ENCODE measurements at places on chromosomes 3 and 15.

GRCh38 chr15:90762109-90762508 is 45.0 kb downstream of the BLM start:
- DNase-seq: no peak

- no peak for DNase-seq
These were observed 914.9 kb upstream of the EPHA6 start for GRCh38 chr3:95899494-95899893.

DNA sequence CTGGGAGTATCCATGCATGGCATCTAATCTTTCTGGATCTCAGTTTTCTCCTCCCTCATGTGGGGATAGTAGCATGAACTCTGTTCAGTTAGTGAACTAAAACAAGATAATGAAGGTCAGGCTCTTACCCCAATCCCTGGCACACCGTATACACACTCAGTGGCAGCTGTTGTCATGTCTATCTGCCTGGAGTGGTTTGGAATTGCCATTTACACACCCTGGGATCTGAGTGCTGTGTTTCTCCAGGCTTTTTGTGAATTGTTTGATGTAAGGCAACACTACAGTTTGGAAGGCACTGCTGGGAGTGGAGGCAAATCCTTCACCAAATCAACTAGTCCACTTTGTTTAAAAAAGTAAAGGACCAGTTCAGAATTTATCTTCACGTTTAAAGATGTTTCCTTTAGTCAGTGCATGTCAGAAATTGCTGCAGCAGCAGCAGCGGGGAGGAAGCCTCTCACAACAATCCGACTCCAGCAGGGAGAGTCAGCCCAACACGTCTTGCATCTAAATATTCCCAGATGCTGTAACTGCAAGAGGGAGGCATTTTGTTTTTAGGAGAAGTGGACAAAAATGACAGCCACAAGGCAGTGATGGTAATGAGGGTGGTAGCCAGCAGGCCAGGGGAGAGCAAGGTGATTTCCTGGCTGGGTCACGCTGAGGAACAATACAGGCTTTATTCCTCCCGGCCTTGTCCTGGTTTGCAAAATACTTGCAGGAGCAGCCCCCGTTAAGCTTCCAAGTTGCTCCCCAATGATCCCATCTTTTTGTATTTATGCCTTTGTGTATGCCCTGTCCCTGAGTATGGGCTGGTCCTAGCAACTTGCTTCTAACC is 128.5 kb upstream of the LRIG1 start:
- no peak for DNase-seq

GRCh38 chr3:10940106-10940505 is 52.4 kb upstream of the SLC6A1 start:
- no peak for DNase-seq

DNA sequence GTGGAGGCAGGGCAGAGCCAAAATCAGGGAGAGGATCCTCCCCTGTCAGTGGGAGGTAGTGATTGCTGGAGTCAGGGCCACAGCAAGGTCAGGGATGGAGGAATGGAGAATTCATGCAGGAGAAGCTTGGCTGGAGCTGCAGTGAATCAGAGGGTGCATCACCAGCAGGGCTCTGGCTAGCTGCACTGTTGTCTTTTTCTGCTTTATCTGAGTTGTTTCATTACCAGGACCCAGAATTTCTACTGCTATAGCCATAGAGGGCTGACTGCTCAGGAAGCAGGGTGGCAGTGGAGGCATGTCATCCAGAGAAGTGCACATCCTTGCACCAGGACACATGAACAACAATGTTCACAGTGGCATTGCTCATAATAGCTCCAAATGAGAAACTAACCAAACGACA is 113.5 kb upstream of the GALNT15 start:
- DNase-seq: no peak

DNA sequence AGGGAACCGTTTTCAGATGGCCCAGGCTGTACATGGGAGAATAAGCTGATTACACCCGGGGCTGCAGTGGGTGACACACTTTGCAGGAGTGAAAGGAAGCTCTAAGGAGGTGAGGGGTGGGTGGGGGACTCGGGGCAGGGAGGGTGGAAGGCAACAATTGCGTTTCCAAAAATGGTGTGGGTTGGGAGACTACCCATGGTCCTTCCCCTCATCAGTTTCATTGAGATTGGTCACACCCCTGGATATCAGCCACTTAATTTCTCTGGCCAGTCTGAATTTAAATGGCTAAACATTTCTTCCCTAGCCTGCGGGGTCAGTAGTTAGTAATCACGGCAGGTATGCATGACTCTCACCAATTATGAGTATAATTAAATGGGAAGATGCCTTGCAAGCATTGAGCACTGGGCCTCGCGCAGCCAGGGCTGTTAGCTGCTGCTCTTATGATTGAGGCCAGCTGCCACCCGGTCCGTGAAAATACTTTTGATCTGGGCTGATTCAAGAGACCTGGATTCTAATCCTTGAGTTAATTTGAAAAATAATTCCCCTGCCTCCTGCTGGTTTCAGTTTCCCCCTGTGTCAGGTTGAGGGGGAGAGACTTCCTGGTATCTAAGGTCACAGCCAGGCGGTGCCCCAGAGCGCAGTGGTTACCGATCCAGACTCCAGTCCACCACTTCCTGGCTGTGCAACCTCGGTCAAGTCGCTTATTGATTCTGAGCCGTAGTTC is 23.3 kb downstream of the SLC6A6 start:
- DNase-seq: no peak

GRCh38 chr3:42711491-42712343 is 9.1 kb upstream of the HHATL start:
- no peak for DNase-seq

DNA sequence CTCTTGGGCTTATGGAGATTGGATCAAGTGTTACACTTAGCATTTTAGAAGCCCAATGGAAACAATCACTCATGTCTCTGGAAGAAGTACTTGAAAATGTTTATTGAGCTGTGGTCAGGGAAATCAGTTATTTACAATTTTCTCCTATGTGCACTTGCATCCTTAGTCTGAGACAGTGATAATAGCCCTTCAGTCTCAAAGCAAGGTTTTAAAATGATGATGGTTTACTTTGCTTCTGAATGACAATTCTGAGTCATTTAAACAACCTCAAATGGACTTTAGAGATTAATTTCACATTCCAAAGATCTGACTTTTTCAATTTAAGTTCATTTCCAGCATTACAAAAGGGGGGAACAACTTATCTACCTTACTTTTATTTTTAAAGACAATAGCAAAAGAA is 20.1 kb downstream of the TIPARP start:
- DNase-seq: no peak

DNA sequence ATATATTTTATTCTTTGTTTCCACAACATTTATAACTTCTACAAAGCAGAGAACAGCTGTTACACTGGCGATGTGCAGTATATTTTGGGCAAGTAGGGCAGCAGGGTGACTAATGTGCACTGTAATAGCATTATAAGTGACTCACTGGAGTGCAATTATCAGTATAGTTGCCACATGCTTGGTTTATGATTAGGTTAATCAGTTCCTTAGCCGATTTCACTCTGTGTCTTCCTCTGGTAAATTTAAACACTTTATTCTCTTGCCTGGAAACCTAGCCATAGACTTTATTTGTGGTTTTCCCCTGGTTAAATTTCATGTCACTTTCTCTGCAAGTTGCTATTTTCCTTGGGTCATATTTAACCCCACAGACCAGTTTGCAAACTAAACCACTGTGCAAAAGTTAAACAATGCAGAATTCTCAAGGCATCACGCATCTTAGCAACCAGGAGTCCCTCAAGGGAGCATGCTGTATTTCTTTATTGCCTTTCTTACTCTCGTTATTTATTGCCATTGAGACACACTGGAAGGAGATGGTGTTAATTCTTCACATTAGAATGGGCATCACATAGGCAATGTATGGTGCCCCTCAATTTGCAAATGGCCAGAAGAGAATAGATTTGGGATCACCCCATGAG is 690.2 kb upstream of the DPPA4 start:
- no peak for DNase-seq

DNA sequence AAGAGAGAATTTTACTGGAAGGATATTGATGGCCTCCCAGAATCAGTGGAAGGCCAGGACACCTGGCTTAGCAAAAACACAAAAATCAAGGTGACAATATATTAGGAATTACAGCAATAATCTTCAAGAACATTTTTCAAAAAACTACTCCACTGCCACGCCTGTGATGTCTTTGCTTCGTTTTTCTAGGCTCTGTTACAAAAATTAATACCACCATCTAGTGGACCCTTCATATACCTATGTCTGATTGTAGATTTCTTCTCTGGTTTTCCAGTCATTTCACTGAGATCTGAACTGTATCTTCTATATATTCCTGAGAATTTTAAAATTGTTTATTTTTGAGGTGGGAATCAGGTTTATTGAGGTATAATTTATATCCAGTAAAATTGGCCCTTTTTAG is 5.6 kb upstream of the SLC33A1 start:
- no peak for DNase-seq

DNA sequence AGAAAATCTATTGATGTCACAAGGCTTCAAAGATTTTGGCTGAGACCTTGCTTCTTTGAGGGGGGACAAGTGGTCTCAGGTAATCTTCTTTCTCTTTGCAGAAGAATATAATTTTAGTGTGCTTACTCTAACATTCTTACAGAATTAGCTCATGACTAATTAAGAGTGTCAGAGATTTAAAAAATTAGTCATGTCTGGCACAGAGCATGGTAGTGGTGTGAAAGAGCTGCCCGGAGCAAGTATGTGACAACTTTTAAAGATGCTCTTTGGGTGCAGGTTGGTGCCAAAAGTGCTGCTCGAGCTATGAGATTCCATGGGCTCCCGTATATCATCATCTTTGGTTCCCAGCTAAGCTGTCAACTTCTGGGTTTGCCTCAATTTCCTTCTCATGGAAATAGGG is 31.1 kb downstream of the CYP19A1 start:
- no peak for DNase-seq

DNA sequence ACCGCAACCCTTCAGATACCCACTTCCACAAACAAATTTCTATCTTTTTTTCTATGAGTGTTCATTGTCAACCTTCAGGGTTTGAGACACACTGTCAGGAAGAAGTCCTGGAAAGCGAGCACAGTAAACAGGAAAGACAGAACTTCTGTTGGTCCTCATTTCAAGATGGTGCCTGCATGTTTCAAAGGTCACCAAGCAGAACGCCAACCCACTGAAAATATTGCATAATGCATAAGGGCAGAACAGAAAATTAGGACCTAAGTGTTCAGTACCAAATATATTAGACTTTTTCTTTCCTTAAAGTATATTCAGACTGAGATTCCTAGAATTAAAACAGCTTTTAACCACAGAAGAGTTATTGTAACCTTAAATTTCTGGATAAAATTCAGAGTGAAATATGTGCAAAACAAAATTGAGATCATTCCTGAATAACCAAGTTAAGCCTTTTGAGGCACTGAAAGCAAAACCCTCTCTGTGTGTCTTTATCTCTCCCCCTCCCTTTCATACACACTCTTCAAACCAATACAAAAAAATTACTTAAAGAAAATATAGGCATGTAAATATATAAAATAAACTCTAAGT is 387.8 kb upstream of the THBS1 start:
- no peak for DNase-seq

- DNase-seq: no peak
These were observed 237.7 kb downstream of the CTNNB1 start for GRCh38 chr3:41436983-41437382.

GRCh38 chr15:74641151-74641550 is 25.5 kb downstream of the CLK3 start:
- DNase-seq: no peak

GRCh38 chr3:196054661-196055060 is 27.2 kb downstream of the TFRC start:
- no peak for DNase-seq

DNA sequence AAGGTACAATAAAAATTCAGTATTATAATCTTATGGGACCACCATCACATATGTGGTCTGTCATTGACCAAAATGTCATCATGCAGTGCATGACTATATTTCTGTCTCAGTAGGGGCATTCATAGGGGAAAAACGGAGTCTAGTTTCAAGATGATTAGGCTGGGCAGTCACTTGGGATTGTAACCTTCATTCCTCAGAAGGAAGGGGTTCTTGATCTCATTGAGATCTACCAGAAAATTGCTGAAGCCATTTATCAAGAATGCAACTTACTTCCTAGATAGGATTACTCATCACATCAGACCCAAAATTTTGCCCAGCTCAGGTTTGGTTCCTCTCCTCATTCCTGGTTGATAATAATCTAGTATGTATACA is 37.3 kb downstream of the BTD start:
- no peak for DNase-seq

GRCh38 chr15:90214553-90215196 is 13.5 kb downstream of the SEMA4B start:
- DNase-seq: no peak

DNA sequence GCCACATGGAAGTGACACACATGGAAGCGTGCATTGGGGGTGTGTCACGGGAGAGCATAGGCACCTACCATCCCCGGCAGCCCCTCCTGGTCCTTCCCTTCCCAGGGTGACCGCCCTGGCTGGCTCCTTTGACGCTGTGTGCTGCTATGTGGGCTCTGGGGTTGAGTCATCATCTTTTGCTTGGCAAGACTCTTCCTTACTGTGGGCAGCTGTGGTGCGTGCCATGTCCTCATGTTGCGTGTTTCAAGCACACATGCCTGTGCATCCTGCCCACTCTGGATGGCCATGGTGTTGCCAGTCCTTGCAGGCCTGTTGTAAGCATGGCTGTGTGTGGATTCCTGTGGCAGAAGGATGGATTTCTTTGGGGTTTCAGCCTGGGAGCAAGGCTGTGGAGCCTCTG is 14.0 kb downstream of the PLXNA1 start:
- DNase-seq: no peak

DNA sequence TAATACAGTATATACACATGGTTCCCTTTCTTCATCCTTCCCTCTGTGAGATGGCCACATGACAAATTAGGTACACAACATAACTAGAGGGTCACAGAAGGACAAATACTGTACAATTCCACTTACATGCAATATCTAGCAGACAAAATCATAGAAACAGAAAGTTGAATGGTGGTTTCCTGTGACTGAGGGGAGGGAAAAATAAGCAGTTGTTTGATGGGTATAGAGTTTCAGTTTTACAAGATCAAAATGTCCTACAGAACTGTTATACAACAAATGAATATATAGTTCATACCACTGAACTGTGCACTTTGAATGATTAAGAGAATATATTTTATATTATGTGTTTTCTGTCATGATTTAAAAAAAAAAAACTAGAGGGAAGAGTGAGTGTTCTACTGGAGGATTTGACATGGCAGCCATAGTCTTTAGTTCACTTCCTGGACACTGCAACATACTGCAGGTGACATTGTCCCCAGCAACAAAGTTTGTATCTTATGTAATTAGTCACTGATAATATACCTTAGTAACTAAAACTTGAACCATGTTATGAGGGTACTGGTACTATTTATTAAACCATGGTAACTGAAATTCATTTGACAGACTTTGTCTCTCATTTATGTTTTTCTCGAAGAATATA is 37.2 kb downstream of the CCDC54 start:
- DNase-seq: no peak

DNA sequence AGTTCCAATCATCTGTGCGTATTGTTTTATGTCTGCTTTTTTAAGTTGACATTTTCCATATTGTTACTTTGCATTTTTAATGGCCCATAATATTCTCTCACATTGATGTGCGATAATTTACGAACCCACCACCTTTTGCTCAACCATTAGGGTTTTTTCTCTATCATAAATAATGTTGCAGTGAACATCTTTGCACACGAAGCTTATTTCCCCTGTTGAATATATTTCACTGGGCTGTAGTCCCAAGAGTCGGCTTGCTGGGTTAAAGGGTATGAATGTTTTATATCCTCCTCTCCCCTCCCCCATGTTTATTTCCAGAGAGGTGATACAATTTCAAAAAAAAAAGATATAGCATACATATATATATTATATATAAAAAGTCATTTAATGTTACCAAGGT is 272.7 kb upstream of the RGMA start:
- no peak for DNase-seq

Data from Panc1 (cell line).